ENCODE measurements at places on chromosomes 7 and 10.

DNA sequence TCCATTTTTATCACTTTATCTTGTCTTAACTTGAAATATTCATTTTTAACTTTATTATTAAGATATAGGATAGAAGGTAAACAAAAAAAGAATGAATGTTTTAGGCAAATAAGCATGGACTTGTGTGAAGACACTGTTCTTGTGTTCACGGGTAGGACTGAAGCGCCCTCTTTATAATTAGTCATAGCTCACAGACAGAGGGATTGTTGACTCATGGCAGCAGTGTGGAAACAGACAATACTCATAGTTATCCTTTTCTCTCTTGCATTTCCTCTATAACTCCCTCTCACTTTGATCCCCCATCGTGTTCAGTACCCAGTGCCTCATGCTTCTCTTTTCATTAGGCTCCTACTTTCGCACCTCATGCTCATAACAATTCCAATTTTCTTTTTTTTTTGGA is 731.8 kb downstream of the PHTF2 start:
- peak; percentile 55 for DNase-seq

- DNase-seq = no peak
Measured at GRCh38 chr7:151289891-151290290, 41.4 kb upstream of the SMARCD3 start.

DNA sequence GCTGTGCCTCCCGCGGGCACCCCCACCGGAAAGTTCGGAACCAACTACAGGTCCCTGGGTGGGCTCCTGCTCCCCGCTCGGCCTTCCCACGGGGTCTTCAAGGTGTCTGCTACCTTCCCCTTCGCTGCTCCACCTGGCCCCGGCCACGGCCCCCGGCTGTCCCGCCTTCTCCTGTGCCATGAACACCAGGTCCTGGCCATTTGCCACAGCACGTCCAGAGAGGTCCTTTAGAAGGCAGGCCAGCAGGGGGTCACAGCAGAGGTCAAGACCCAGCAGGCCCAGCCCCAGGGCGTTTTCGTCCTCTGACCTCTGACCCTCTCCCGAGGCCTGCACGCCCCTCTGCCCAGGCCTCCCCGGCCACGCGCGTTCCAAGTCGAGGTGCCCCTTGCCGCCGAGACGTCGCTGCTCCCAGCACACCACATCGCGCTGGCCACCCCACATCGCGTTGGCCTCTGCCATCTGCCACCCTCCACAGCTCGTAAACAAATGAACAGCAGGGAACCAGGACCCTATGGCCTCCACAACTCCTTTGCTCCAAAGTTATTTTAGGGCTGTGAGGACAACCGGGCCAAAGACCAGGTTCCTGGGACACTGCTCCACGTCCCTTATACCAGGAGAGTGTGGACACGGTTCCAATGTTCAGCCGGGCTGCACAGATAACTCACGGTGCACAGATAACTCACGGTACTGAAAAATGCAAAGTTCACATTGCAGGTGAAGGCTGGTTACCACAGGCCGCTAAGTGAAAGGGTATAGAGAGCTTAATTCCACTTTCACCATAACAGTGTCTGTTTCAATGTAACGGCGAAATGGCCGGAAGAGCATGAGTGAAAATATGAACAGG is 74.3 kb downstream of the CFAP46 start:
- no peak for DNase-seq

DNA sequence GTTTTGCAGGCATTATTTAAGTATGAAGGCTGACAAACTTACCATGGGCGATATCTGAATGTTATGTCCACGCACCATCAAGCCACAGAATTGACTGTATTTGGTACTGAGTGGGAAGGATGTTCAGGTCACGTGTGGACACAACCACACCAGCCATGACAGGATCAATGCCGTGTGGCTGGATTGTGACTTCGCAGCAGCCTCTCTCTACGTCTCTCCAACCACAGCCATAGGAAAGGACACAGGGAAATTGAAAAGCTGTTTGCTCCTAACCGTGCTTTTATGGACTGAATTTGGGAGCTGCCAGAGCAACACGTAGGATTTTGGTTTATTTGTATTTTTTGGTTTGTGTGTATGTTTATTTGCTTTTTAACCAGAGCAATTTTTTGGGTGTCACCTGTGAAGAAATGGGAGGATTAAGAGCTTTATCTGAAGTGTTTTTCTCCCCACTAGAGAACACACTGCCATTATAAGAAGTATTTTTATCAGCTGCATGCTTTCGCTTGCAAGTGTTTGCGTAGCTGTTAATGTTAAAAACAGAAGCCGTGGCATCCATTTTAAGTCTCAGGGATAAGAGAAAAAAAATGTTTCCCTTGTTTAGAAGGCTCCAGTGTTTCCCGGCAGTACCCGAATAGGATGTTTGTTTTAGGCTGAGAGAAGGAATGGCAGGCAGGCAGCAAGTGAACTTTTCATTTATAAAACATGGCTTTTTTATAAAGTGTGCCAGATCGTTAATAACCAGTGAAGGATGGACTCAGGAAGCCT is 401.1 kb upstream of the NFE2L3 start:
- DNase-seq = no peak

DNA sequence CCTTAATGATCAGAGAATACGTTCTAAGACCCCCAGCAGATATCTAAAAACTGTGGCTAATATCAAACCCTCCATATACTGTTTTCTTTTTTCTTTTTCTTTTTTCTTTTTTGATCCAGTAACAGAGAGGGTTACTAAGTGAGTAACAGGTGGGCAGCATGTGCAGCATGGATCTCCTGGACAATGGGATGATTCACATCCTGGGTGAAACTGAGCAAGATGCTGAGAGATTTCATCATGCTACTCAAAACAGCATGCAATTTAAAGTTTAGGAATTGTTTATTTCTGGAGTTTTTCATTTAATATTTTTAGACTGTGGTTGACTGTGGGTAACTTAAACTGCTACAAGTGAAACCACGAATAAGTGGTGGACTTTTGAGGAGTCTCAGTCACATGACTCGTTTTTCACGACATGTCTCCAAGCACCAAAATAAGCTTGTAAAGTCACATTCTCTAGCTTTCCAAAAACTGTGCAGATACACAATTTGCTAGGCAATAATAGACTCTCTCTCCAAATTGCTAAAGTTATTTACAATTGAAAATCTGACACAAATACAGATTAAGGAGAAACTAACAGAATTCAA is 716.2 kb downstream of the NXPH1 start:
- DNase-seq = no peak

GRCh38 chr7:26167303-26167934 is 15.4 kb downstream of the NFE2L3 start:
- DNase-seq = peak; percentile 64

- no peak for DNase-seq
Measured at GRCh38 chr10:80552151-80552646, 14.5 kb downstream of the SH2D4B start.

DNA sequence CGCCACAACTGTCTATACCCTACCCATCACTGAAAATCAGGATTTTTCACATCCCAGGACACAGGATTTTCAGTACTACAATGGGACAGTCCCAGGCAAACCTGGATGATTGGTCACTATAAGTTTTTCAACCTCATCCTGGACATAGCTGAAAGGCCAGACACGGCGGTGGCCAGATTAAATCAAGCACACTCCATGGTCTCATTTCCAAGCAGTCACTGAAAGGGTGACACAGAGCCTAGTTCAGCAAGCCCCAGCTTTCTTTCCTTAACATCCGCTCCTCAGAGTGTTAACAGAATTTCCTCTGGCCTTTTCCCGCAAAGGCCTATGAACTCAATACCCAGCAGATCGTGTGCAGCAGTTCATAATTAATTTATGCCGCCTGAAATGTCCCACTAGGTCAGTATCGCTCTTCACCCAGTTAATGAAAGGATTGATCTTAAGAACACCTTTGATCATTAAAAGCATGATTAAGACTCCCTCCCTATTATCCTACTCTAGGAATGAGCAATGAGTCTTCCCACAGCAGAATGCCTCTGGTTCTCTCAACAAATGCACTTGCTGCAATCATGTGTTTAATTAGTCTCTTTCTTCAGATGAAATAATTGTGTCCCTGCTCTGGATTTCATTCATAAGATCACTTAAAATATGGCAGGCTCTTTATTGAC is 104.0 kb upstream of the NANOS1 start:
- no peak for DNase-seq

- DNase-seq = no peak
Measured at GRCh38 chr7:92276460-92276864, 30.7 kb downstream of the ANKIB1 start.

- DNase-seq = no peak
Measured at GRCh38 chr10:132583456-132583855, 45.9 kb downstream of the INPP5A start.

- no peak for DNase-seq
Measured at GRCh38 chr10:12709000-12709401, 292.5 kb downstream of the CCDC3 start.

DNA sequence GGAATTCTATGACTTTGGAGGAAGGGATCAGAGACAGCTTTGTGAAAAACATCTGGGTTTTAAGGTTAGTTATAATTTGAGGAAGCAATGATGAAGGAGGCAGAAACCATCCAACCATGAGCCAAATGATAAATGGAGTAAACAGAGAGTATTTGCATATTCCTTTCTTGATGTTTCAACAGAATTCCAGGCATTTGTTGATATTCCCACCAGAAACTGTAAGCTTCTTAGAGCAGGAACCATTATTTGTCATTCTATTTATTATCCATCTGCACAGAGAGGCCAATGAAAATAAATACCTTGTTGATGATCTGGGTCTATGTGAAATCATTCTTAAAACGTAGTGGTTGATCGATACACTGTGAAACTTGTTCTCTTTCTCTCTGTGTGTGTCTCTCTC is 715.3 kb downstream of the INHBA start:
- DNase-seq = no peak

- DNase-seq = no peak
Measured at GRCh38 chr10:46556515-46557318, at the start of gene GPRIN2. Gene GPRIN2, minus strand, starts transcription at chr10:46556658. Its CDS starts 5,922 bp downstream, at chr10:46550736.

DNA sequence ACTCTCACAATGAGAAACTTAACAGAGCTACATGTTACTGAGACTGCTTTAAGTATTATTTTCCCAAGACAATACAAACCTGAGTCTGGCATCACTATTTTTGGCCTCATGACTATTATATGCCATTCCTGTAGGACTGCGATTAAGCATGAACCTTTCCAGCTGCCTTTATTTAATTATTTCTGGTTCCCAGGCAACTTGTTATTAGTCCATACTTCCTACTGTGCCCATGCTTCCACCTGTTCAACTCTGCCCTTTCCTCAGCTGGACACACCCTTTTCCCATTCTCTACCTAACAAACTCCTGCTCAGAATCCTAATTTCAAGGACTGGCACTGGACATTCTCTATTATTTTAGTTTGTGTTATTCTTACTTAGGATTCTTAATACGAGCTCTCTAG is 8.1 kb upstream of the CROT start:
- no peak for DNase-seq

- no peak for DNase-seq
Measured at GRCh38 chr7:24733414-24734060, 23.7 kb downstream of the GSDME start.

DNA sequence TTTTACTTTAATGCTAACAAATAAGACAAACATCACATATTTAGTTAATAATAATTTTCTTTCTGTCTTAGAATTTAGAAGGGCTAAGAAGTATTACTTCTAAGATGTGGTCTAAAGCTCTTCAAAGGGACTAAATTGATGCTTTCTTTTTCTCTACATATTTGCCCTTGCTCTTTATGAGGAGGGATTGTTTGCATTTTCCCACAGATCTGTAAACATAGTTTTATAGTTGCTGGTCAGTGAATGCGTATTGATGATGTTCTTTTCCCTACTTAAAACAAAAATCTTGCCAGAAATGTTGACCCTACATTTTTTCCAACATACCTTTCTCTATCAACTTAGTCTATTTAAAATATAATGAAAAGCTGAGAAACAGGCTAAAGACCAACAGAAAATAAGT is 372.4 kb upstream of the LRGUK start:
- no peak for DNase-seq

- peak; percentile 18 for DNase-seq
Measured at GRCh38 chr10:128859738-128860386, 607.2 kb upstream of the MGMT start.

DNA sequence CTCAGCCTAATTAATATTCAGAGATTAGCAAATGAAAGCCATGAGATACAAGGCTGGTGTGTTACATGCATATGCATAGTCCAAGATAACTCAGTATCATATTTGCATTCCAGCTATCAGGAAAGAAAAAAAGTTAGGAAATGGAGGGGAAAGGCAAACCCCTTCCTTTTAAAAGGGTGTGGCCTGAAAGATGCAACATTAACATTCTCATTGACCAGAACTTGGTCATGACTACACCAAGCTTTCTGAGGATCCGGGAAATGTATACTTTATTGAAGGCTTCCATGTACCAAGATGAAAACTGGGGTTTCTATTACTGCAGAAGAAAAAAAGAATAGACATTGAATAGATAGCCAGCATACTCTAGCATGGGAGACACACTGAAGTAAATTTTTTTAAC is 96.5 kb downstream of the IPMK start:
- no peak for DNase-seq

DNA sequence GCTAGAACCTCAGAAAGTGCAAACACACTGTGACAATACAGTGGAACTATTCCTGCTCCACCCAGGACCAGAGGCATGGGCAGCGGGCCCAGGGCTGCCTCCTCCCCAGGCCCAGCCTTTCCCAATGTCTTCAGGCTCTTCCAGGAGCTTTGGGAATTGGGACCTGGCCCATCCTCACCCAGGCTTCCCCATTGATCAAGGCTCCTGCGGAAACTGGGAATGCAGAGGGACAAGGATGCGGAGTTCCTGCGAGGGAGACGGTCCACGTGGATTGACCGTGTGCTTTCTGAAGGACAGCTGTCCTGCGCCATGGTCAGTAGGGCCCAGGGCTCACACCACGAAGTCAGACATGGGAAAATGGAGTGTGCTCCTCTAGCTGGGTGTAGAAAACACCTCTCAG is 56.6 kb downstream of the CSGALNACT2 start:
- DNase-seq = no peak

- DNase-seq = no peak
Measured at GRCh38 chr10:43383204-43383971, 12.0 kb downstream of the FXYD4 start.

GRCh38 chr10:35927990-35928488 is 285.9 kb upstream of the FZD8 start:
- no peak for DNase-seq

GRCh38 chr10:119759832-119760231 is 34.0 kb downstream of the INPP5F start:
- DNase-seq = no peak

GRCh38 chr7:45001138-45001694 is 1.2 kb downstream of the CCM2 start:
- DNase-seq = peak; percentile 84

GRCh38 chr7:43038254-43038653 is 74.2 kb upstream of the HECW1 start:
- DNase-seq = no peak

- DNase-seq = no peak
Measured at GRCh38 chr7:657565-658119, 68.9 kb upstream of the DNAAF5 start.

GRCh38 chr7:43931346-43931745 is 5.1 kb downstream of the UBE2D4 start:
- no peak for DNase-seq

GRCh38 chr10:71529207-71529827 is 132.6 kb downstream of the CDH23 start:
- no peak for DNase-seq
